ENCODE measurements at places on chromosomes 7 and 10. TPM values are rescaled to one million over a fixed set of nuclear protein-coding genes. Genes with fewer than 3 reads are reported as not detected.

GRCh38 chr7:155233311-155234157 is 64.1 kb upstream of the INSIG1 start:
- no peak for DNase-seq

GRCh38 chr10:103890194-103890658 is 27.8 kb downstream of the STN1 start:
- DNase-seq = no peak

DNA sequence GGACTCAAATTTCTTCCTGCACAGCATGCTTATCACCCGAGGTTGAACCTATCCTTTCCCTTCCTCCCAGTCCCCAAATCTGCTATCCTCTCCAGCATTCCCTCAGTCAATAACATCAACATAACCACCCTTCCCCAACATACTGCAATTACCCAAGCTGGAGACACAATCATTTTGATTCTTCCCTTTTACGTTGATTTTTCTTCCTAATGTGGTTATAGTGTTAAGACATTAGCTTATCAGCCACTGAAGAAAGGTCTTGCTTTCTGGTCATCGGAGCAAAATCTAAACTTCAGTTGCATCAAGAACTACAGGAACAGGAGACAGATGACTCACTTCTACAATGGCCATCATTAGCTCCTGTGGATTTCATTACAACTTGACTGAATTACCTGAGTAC is 3.5 kb upstream of the HBP1 start:
- DNase-seq = no peak

- DNase-seq = no peak
Measured at GRCh38 chr10:58568428-58568935, 55.8 kb downstream of the BICC1 start.

- DNase-seq = no peak
Measured at GRCh38 chr7:140841166-140841715, 83.5 kb downstream of the BRAF start.

ZNF655 gene
- total RNA-seq = 41.9 TPM
